Activated naive CD4-positive, alpha-beta T cell treated with anti-CD3 and anti-CD28 coated beads, Interleukin-2, amount 50 U/mL, for 16 hours (primary cell): ENCODE measurements at places on chromosomes 2 and 18.

GRCh38 chr18:54641734-54642133 lies 50.7 kb downstream of the DYNAP start:
- no peak for DNase-seq

DNA sequence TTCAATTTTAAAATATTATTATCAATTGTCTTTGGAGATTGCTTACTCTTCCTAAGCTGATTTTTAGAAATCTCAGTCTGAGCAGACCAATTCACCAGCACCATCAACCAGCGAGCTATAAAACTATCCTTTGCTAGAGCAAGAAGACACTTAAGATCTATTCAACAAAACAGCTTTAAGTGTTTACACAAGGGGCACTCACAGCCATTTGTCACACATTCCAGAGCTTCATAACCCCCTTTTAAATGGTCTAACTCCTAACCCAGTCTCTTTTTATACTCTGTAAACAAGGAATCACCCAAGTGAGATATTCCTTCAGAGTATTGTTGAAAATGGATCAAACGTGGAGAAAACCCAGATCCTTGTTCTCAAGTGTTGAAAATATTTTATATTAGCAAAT lies 1294.1 kb upstream of the CHAC2 start:
- DNase-seq: no peak

DNA sequence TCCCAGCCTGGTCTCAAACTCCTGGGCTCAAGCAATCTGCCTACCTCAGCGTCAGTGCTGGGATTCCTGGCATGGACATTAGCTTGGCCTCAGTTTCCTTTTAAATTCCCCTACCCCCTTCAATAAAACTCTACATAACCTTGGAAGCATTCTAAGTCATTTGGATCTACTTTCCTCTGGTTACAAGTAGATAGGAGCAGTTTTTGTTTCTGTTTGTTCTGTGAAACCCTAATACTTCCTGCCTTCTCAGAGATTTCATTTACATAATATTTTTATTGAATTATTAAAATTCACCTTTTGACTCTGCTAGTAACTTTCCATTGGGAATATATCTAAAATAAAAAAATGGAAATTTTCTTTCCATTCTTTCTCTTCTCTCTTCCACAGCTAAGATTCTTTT lies 25.9 kb downstream of the GIGYF2 start:
- no peak for DNase-seq

GRCh38 chr2:118808429-118808809 lies 39.0 kb downstream of the EN1 start:
- no peak for DNase-seq

DNA sequence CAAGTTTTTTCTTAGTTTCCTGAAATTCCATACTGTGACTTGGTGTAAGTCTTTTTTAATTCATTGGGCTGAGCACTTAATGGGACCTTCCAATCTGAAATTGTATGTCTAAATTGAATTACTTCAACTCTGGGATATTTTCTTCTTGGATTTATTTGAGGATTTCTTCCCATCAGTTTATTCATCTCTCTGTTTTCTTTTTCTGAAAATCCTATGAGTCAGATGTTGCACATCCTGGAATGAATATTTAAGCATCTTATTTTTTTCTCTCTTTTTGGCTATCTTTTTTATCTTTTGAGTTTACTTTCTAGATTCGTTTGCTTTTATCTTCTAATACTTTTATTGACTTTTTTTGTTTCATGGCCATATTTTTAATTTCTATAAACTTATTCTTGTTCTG lies 55.4 kb upstream of the ACYP2 start:
- DNase-seq: no peak

- DNase-seq: no peak
Observed at GRCh38 chr2:21165350-21165749, 41.6 kb downstream of the TDRD15 start.
